ENCODE measurements at places on chromosomes 3 and 15.
A peak's percentile ranks its signal among the peaks of the same experiment; 100 is the strongest.

DNA sequence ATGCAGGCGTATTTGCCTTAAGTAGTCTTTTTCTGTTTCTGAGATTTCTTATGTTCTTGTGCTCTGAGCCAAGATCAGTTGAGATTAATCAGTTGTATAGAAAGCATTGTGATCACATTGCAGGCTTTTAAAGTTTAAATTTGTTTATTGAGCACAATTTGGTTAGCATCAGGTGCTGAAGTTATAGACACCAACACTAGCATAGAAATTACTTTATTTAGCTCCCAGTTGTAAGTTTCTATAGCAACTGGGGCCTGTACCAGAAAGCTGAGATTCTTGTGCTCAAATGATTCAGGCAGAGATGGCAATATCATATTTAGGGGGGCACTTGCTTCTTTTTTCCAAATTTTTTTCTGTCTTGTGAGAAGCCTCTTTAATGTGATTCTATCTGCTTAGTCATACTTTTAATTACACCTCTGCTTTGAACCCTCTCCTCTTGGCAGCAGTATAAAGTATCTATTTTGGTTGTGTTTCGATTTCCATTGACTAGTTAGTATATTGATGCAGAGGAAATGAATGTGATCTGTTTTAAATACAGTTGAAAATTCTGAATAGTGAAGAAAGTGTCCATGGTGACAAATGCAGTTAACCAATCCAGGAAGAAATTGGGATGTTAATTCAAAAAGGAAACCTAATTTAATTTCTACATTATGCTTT is 241.7 kb upstream of the GBE1 start:
- no peaks in the 10 kb centered on the region for H3K27me3 ChIP-seq
- no peak for DNase-seq
- H3K36me3 ChIP-seq = no peaks in the 10 kb centered on the region
- H3K4me3 ChIP-seq = no peak overlapping the region
- peaks cover 6% of the 10 kb centered on the region for H3K4me1 ChIP-seq

DNA sequence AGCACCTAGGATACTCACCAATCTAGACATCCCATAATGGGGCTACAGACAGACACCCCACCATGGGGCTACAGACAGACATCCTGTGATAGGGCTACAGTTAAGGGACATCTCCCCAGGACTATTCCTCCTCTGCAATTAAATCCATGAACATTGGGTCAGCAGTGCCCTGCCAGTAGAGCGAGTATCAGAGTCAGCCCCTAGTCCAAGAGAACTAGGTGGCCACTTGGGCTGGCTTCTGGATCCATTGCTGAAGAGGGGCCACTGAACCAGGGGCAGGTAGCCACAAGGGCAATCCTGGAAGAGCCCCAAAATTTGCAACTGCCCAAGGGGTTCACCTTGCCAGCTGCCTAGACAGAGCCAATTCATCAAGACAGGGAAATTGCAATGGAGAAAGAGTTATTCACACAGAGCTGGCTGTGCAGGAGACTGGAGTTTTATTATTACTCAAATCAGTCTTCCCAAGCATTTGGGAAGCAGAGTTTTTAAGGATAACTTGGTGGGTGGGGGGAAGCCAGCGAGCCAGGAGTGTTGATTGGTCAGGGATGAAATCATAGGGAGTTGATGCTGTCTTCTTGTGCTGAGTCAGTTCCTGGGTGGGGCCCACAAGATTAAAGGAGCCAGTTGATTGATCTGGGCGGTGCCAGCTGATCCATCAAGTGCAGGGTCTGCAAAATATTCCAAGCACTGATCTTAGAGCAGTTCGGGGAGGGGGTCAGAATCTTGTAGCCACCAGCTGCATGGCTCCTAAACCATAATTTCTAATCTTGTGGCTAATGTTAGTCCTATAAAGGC is 170.2 kb upstream of the SMAD3 start:
- no peaks in the 10 kb centered on the region for H3K27me3 ChIP-seq
- no peaks in the 10 kb centered on the region for H3K36me3 ChIP-seq
- peaks cover 7% of the 10 kb centered on the region for H3K4me1 ChIP-seq
- DNase-seq = no peak
- H3K27ac ChIP-seq = no peak overlapping the region
- no peak overlapping the region for H3K4me3 ChIP-seq

GRCh38 chr3:184338511-184338945 is 1.1 kb downstream of the FAM131A start:
- peak overlapping the region; percentile 96 for H3K27ac ChIP-seq
- peak overlapping the region; percentile 48 for H3K4me3 ChIP-seq
- peaks cover 59% of the 10 kb centered on the region for H3K4me1 ChIP-seq
- H3K36me3 ChIP-seq = peaks cover 52% of the 10 kb centered on the region
- peak; percentile 86 for DNase-seq

- H3K27me3 ChIP-seq = no peaks in the 10 kb centered on the region
- H3K36me3 ChIP-seq = peaks cover 18% of the 10 kb centered on the region
- H3K4me1 ChIP-seq = peaks cover 10% of the 10 kb centered on the region
- H3K4me3 ChIP-seq = peak overlapping the region; percentile 98
- DNase-seq = no peak
- peak overlapping the region; percentile 96 for H3K27ac ChIP-seq
Observed at GRCh38 chr15:50685191-50685975, 1.2 kb downstream of the TRPM7 start.

DNA sequence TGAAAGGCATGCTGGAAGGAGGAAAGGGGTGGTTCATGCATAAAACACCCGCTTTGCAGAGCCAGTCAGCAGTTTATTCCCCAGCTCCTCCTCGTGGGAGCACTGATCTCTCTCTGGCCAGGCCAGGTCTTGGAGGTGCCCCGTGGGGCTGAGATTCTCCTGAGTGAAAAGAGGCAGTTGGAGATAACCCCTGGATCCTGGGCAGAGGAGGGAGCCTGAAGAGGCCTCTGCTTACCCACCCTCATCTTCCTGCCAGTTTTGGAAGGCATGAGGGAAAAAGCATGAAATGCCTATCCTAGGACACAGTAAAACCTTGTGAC is 108.3 kb downstream of the SEMA5B start:
- no peak for DNase-seq
- no peak overlapping the region for H3K27ac ChIP-seq
- H3K4me1 ChIP-seq = peaks cover 9% of the 10 kb centered on the region
- H3K36me3 ChIP-seq = peaks cover 26% of the 10 kb centered on the region
- H3K27me3 ChIP-seq = no peaks in the 10 kb centered on the region

DNA sequence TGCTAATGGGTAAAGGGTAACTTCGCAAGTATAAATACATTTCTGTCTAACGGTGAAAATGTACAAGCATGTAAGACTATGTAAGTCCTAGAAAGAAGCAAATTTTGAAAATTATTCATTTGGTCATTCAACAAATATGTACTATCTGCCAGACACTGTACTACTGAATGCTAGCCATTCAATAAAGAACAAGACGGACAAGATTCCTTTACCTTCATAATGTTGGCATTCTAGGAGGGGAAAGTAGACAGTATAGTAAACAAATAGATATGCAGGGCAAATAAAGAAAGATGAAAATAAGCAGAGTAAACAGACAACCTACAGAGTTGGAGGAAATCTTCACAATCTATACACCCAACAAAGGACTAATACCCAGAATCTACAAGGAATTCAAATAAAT is 32.7 kb downstream of the C3orf70 start:
- H3K4me3 ChIP-seq = no peak overlapping the region
- no peak overlapping the region for H3K27ac ChIP-seq
- DNase-seq = no peak
- no peaks in the 10 kb centered on the region for H3K4me1 ChIP-seq

- no peaks in the 10 kb centered on the region for H3K36me3 ChIP-seq
- peaks cover 5% of the 10 kb centered on the region for H3K4me1 ChIP-seq
- H3K27ac ChIP-seq = no peak overlapping the region
- DNase-seq = peak; percentile 64
- no peak overlapping the region for H3K4me3 ChIP-seq
- H3K27me3 ChIP-seq = no peaks in the 10 kb centered on the region
Observed at GRCh38 chr3:179558742-179559364, 3.9 kb upstream of the ACTL6A start.
